ENCODE measurements at places on chromosomes 12 and 14.

DNA sequence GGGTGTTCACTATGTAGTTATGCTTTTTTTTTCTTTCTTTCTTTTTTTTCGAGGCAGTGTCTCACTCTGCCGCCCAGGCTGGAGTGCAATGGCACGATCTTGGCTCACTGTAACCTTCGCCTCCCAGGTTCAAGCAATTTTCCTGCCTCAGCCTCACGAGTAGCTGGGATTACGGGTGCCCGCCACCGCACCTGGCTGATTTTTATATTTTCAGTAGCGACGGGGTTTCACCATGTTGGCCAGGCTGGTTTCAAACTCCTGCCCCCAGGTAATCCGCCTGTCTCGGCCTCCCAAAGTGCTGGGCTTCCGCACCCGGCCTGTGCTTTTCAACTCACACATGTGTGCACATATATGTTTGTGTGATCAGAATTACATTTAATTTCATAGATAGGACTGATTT, 38.9 kb upstream of the AMN start:
- no peak for DNase-seq

GRCh38 chr14:92680781-92681650, 67.4 kb downstream of the LGMN start:
- DNase-seq = peak; percentile 72

DNA sequence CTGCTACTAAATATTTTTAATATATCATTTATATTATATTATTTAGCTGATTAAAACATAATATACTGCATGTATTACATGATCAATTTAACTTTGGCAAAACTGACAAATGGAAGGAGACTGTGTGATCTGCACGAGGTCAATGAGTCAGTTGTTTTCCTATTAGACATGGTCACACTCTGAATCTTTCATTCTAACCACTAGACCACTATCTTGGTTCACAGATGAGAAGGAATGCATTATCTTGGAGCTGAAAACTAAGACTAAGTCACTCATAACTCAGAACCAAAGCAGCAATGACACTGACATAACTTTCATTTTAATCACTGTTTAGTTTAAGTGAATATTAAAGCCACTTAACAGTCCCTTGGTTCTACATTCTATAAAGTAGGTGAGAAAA, 37.4 kb downstream of the GNPTAB start:
- DNase-seq = no peak

DNA sequence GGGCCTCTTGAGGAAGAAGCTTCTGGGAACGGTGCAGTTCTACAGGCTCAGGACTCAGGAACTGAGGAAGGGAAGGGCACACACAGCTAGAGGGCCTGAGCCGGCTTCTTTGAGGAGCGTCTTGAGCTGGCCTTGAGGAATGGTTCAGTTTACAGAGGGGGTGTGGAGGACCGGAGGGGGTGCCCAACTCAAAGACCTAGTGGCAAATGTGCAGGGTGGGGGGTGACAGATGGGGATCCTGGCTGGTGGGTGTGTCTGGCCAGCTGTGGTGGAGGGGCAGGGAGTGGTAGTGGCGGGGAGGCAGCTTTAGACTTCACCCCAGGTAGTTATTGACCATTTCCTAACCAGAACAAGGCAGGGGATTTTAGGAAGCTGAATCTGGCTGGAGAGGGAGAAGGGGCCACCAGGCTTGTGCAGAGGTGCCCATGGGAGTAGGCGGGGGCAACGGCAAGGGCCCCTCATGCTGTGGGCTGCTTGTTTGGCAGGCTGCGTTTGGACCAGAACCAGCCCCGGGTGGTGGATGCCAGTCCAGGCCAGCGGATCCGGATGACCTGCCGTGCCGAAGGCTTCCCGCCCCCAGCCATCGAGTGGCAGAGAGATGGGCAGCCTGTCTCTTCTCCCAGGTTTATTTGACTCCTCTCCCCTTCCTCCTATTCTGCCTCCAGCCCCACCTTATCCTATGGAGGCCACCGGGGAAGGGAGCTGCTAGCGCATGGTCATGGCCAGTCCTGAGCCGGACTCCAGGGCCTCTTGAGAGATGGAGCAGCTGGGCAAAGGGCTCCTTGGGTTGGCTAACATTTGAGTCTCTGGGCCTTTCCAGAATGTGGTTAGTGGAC, 27.8 kb downstream of the PAPLN start:
- no peak for DNase-seq

DNA sequence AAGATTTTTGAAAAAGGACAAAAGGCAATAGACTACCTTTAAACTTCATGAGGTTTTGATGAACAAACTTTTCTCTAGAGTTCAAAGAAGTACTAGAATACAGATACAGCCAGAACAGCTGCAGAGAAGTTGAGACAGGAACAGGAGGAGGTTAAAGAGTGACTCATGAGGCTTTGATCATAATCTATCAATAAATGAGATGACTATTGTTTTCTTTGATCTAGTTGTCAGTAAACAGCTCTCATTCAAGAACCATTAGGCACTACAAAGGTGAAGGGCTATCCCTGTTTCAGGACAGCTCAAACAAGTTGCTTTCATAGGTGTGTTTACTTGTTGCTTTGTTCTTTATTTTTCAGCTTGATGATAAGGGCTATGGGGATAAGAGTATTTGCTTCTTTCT, 2.4 kb downstream of the WASHC3 start:
- no peak for DNase-seq

DNA sequence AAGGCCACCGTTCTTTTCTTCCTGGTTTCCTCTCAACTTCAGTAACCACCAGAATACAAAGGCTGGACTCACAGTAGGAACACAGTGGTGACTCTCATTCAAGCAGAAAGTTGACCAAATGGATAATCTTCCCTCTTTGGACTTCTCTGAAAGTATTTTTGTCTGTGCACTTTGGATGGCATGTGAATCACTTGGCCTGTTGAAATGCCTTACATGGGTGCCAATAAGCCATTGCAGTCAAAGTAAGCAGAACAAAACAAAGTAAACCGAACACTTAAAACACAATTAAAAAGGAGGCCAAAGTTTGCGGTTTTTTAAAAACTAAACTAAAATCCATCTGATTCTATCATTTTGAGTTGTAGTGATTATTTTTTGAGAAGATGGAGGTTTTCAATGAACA, 370.1 kb upstream of the DDHD1 start:
- DNase-seq = no peak

DNA sequence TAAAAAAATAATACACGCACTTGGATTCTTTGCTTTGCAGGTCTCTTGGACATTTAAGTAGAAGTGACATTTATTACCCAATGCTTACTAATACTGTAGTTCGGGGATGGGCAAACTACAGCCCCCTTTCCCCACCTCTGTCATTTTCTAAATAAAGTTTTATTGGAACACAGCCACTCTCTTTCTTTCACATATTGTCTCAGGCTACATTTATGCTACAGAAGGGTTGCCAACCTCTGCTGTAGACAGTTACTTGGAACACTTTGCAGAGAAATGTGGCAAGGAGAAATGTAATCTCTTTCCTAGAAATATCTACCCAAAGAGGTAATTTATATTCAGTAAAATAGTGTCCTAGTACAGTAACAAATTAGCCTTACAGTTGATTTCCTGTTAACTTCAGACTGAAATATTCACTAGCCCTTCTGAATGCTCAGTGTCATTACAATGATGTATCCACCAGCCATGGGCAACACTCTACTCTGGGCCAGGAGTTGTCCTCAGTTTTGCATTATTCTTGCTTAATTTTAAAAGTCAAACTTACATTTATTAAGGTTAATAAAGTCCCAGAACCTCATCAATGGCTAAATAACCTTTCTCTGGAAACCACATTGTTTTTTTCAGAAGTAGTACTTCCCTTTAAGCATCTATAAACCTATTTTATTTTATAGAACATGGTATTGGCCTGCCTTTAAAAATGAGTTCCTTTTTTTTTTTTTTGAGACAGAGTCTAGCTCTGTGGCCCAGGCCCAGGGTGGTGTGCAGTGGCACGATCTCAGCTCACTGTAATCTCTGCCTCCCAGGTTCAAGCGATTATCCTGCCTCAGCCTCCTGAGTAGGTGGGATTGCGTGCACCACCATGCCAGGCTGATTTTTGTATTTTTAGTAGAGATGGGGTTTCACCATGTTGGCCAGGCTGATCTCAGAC, 269.6 kb upstream of the AMIGO2 start:
- peak; percentile 36 for DNase-seq

DNA sequence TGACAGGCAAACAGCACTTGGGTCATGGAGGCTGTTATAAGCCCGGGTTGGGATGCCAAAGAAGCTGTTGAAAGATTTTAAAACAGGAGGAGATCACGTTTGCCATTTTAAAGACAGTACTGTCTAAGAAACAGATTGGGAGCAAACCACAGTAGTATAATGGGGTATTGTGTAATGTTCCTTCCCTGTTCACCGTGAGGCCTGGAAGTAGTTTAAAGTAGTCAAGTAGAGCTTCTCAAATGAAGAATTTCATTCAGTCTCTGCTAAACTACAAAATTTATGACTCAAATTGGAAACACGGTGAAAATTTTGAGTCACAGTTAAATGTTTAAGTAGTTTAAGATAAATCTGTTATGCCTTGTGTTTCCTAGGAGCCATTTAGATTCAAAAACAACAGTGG, 35.8 kb downstream of the ATP2A2 start:
- no peak for DNase-seq

- DNase-seq = no peak
Observed at GRCh38 chr14:93897476-93897845, 29.7 kb upstream of the FAM181A start.

- DNase-seq = no peak
Observed at GRCh38 chr12:93009533-93009932, 80.4 kb upstream of the EEA1 start.

GRCh38 chr12:102487226-102487625, 6.9 kb upstream of the IGF1 start:
- DNase-seq = no peak

DNA sequence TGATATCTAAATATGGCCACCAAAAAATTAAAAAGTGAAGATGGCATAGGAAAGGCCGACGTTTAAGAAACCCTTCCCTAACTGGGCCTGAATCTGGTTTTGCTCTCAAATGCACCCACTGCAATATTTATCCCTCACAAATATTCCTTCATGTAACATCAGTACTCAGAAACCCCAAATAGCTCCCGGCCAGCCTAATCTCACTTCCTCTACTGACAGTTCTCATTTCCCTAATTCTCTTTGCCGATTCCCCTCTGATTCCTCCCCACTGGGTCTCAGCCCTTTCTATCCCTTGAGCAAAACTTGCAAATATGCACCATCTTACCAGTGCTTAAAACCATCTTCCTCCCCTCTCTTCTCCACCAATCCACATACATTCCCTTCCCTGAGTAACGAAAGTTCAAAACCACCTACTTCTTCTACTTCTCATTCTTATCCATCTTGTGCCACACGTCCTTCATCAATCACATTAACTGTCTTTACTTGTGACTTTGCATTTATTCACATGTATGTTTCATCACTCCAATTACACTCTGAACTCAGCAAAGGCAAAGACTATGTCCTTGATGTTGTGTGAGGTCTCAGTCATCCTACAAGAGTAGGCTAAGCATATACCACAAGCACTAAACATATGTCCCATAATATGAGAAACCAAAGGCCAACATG, 23.1 kb downstream of the KCNK10 start:
- no peak for DNase-seq

GRCh38 chr12:91741932-91742331, 403.7 kb downstream of the BTG1 start:
- no peak for DNase-seq

DNA sequence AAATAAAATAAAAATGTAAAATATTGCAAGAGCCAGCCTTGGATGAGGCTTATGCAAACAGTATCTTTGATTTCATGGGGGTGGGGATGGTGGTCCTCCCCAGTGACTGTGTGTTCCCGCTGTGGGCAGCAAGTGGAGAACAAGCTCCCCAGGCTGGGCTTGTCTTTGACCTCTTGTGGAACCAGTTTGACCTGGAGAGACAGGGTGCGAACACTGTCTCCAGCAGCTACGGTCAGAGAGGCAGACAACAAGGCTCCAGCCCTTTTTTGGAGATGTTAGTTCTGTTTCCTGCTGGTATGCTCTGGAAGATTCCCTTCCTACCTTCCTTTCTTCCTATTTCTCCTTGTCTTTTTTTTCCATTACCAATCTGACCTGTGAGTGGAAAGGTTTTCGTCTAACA, 21.8 kb upstream of the WSCD2 start:
- no peak for DNase-seq

- DNase-seq = no peak
Observed at GRCh38 chr14:41901089-41901488, 294.4 kb downstream of the LRFN5 start.

DNA sequence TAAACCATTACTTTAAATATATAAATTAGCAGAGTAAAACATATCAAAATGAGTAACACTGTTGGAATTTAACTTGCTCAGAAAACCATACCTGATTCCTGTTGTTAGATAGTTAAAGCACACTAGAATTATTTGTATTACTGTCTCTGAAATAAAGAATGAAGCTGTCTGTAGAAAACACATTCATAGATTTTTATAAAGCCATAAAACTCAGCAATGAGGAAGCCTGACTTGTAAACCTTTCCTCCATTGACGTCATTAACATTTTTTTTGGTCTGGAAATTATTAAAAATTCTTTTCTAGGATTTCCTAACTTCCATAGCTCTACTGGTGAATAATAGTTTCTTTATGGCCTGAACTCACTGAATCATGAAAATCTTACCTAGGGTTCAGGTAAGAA, 147.6 kb downstream of the BRMS1L start:
- DNase-seq = no peak

DNA sequence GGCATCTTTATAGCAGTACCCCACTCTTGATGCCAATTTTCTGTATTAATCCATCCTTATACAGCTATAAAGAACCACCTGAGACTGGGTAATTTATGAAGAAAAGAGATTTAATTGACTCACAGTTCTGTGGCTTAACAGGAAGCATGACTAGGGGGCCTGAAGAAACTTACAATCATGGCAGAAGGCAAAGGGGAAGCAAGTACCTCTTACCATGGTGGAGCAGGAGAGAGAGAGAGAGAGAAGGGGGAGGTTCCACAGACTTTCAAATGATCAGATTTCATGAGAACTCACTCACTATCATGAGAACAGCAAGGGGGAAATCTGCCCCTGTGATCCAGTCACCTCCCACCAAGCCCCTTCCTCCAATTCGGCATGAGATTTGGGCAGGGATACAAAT, 84.4 kb downstream of the SLC24A4 start:
- no peak for DNase-seq

GRCh38 chr12:39872425-39872824, 233.5 kb downstream of the SLC2A13 start:
- no peak for DNase-seq

GRCh38 chr12:5070090-5070489, 26.4 kb downstream of the KCNA5 start:
- DNase-seq = no peak

DNA sequence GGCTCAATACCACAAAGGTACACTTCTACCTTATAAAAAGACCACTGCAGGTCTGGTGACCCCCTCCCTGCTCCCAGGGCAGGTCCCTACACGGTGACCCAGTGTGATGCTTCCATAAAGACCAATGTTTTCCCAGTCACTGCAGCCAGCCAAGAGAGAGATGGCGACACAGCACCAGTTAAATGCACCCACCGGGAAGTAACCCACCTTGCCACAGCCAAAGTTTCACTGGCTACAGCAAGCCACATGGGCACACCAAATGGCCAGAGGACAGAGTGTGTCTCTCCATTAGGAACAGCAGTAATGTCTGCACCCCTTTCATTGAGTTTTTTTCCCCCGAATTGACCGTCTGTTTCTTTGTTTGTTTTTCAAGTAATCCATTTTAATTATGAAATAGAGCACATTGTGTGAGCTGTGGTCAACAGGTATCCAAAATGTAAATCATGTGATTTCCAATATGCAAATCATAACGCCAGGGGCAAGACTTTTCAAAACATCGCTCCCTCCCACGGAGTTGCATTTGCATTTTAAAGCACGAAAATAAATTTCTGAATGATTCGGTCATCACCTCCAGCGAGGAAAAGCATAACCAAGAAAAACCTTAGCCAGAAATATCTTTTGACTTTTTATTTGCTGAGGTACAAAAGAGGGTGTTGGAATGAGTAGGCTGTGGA, 48.9 kb upstream of the EML1 start:
- DNase-seq = no peak
